ENCODE measurements at places on chromosomes 2 and 18. TPM values are rescaled to one million over a fixed set of nuclear protein-coding genes. Genes with fewer than 3 reads are reported as not detected.

GRCh38 chr2:179862898-179863458, 1.6 kb upstream of the ZNF385B start:
- no peak for DNase-seq

DNA sequence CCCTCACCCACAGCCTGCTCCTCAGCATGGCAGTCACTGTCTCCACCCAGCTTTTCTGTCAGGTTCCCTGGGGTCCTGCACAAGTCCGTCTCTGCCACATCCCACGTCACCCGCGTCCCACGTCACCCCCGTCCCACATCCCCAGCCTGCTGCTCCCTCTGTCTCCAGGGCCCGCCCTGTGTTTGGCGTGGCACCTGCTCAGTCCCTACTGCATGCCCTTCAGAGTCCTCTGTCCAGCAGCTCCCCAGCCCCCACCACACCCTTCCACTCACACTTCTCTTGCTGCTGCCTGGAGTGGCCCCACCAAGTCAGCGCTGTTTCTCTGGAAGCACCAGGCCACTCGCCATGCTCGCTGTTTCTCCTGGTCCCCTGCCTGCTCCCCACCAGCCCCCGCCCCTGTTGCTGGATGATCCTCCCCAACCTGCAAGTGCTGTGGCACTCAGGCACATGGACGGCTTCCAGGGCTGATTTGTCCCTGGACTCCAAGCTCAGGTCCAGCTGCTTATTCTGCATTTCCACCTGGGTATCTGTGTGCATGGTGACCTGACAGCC, 18.8 kb downstream of the ATG4B start:
- DNase-seq: no peak

ALPI gene
- not detected for total RNA-seq

DNA sequence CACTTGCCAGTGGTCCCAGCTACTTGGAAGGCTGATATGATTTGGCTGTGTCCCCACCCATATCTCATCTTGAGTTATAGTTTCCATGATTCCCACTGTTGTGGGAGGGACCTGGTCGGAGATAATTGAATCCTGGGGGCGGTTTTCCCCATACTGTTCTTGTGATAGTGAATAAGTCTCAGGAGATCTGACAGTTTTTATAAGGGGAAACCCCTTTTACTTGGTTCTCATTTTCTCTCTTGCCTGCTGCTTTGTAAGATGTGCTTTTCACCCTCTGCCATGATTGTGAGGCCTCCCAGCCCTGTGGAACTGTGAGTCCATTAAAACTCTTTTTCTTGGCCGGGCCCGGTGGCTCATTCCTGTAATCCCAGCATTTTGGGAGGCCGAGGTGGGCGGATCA, 265.4 kb upstream of the SPOPL start:
- no peak for DNase-seq

EN1 gene
- total RNA-seq: 1.8 TPM

DNA sequence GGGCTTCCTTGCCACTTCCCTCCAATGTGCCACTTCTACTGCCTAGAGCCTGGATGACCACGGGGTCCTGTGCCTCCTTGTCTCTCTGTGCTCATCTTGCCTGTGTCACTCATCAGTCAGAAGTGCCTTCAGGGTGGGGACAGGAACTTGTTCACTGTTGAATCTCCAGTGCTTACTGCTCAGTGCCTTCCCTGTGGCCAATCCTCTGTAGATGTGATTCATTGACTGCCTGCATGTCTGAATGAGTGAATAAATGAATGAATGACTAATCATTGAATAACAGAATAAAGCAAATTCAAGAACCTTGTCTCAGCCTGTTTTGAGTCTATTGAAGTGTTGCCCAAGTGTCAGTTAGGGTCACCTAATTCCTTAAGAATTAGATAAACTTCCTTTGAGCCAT, 42.3 kb upstream of the FAM136A start:
- peak; percentile 27 for DNase-seq

Measured in Daoy (cell line).